Suppressor macrophage (primary cell): ENCODE measurements at places on chromosomes 4 and X.
A peak's percentile ranks its signal among the peaks of the same experiment; 100 is the strongest.

DNA sequence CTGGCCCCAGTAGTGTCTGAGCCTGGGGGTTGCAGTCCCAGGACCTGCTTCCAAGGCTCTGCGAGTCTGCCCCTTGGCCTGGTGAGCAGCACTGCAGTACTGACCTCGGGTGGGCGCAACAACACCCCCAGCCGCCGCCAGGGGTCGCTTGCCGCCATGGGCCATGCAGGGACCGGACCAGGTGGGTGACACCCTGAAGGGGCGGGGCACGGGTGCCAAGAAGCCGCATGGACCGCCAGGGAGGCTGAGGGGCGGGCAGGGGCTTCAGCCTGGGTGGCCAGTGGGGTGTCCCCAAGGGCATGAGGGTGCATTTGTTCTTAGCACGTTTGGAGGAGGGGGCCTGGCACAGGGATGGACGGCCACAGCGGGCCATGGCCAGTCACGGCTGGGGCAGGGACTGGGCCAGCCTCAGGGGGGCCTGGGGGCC is 25.0 kb downstream of the TACC3 start:
- peak; percentile 71 for DNase-seq

DNA sequence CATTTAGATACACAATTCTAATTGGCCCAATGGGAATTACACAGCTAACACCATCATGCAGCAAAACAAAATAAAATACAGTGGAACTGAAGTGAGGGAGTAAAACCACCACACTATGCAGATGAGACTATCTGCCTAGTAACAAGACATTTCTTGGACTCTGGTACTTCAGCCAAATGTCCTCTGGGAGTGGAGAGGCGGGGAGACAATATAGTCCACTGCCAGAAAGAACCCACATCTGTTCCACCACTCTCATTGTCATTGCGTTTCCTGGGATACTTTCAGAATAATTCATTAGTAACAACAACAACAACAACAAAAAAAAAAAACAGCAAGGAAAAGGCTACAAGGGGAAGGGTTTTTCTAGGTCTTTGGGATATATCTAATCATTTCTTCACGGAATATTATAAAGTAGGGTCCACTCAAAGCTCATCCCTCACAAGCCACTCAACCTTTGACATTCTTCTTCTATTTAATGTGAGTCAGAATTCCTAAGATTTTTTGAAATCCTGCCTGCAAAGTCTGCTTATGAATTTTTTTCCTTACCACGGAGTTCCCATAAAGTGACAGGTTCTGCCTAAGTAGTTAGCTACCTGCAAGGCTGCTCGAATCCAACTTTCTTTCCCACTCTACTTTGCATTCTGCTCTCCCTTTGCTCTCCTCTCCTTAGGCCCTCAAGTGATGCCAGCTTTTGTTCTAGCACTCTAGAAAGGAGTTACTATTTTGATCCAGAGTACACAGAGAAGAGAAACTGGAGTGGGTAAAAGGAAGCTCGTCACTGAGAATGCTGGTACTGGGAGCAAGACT is 254.6 kb downstream of the CHIC1 start:
- DNase-seq = no peak

DNA sequence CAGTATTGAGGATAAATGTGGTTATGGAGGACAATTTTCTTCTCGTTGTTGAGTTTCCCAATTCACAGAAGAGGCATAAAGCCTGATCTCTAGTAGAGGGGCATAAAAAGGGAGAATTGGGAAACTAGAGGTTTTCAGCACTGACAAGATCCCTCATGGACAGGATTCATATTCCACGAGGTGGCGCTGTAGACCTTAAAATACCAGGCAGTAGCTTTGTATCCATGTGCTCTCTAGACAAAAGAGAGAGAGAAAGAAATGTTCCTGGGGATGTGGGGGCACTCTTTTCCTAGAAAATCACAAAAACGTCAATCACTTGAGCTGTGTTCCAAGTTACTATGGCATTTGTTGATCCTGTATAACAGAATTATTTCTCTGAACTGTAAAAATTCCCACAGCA is 128.3 kb downstream of the MAGEE1 start:
- peak; percentile 1 for DNase-seq

DNA sequence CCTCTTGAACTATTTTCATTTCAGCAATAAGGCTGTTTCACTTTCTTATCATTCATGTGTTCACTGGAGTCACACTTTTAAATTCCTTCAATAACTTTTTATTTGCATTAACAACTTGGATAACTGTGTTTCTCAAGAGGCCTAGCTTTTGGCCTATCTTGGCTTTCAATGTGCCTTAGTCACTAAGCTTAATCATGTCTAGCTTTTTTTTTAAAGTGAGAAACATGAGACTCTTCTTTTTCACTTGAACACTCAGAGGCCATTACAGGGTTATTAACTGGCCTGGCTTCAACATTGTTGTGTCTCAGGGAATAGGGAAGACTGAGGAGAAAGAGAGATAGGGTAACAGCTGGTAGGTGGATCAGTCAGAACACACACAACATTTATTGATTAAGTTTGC is 64.0 kb upstream of the VCX2 start:
- no peak for DNase-seq

- DNase-seq = no peak
These were observed 146.2 kb downstream of the DCHS2 start for GRCh38 chr4:154345359-154345758.
